ENCODE measurements at places on chromosomes 6 and 20. TPM values are rescaled to one million over a fixed set of nuclear protein-coding genes. Genes with fewer than 3 reads are reported as not detected.

- H3K36me3 ChIP-seq, result no peaks in the 10 kb centered on the region
- DNase-seq, result no peak
- no peaks in the 10 kb centered on the region for H3K27me3 ChIP-seq
- H3K4me3 ChIP-seq, result no peak overlapping the region
- peaks cover 20% of the 10 kb centered on the region for H3K4me1 ChIP-seq
- no peak overlapping the region for H3K27ac ChIP-seq
These were observed 46.4 kb downstream of the MRPL14 start for GRCh38 chr6:44080561-44081521.

CRISP3 gene
- total RNA-seq, result not detected

FOXS1 gene
- total RNA-seq, result not detected

DNA sequence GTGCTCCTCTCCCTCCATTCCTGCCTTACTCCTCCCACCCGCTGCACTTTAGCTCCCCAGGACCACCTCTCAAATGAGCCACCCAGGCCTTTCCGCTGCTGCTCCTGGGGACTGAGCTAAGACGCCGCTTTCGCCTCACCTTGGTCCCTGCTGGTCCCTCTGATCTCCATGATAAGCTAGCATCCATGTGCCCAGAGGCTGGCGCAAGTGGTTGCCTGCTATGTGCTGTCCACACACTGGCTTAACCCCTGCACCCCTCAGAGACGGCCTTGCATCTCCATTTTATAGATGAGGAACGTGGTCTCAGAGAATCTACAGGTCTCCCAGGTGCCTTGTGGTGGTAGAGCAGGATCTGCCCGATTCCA is 160.1 kb upstream of the PMEPA1 start:
- H3K27ac ChIP-seq, result no peak overlapping the region
- H3K27me3 ChIP-seq, result no peaks in the 10 kb centered on the region
- DNase-seq, result no peak
- H3K4me3 ChIP-seq, result no peak overlapping the region
